ENCODE measurements at places on chromosomes 3 and 15.

GRCh38 chr15:33374226-33374914 lies 63.6 kb downstream of the RYR3 start:
- DNase-seq: no peak

DNA sequence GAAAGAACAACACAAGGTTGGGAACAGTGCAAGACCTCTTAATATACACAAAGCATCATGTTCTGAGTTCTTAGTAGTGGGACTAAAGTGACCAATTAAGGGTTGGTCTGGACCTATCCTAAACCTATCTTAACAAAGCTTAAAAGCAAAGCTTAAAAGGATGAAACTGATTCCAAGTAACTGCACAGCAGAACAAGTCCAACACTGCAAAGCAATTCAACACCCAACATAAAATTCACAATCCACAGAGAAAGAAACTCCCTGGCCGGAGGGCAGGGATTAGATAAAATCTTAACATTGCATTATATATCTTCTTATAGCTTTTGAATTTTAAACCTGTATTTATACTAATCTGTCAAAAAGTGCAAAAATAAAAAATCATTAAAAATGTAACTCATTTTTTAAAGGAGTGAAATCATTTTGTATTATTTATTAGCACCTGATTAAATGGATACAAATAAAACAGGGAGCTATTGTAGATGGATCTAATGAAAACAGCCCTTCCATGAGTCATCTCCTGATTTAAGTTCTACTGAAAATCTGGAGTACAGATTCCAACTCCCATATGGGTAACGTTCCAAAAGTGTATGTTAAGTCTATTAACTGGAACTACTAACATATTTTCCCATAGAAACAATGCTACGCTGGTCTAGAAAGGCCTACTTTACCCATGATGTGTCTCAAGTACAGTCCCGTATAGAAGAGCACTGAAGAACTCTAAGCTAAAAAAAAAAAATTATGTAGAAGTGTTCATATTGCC lies 34.9 kb downstream of the PIK3R4 start:
- no peak for DNase-seq

GRCh38 chr3:129195731-129196256 lies 12.1 kb upstream of the CNBP start:
- DNase-seq: no peak

DNA sequence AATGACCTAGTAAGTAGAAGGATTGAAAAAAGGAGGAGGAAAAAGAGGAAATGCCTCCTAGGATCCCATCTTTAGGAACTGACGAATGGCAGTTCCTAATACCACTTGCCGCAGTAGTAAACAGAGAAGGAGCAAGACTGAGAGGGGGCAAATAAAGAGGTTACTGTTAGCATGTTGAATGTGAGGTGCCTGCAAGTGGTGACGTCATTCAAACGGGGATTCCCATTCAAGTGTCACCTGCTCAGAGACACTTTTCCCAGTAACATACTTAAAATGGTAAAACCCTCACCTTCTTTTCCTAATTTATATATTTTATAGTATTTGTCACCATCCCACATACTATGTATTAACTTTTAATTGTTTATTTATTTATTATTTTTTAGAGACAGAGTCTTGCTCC lies 178.9 kb downstream of the IL5RA start:
- DNase-seq: no peak

GRCh38 chr3:4752201-4753072 lies 226.8 kb upstream of the BHLHE40 start:
- no peak for DNase-seq

DNA sequence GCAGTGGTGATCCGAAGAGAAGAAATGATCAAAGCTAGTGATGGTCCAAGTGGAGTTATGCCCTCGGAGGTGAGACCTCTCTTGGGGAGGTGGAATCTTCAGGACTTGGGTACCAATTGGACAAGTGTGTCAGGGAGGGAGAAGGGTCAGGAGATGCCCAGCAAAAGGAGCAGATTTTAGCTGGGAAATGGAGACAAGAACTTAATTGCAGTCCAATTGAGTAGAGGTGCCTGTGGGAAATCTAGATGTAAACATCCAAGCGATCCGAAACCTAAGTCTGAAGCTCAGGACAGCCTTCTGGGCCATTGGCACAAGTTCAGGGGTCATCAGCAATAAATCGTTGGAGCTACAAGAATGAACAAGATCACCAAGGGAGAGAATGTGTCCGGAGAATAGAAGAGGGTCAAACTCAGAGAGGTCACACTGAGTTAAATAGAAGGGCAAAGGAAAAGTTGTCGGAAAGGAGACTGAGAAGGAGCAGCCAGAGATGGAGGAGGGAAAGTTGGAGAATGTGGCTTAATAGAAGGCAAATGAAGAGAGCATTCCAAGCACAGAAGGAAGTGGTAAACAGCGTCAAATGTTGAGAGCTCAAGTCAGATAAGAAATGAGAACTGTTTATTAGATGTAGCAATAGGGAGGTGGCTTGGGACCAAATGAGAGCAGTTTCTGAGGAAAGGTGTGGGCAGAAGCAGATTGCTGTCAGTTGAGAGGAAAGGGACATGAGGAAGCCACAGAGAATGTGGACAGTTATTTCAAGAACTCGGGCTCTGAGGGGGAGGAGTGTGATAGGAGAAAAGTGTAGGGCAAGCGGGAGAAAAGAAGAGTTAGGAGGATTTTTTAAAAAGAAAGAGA lies 64.2 kb upstream of the FNDC3B start:
- DNase-seq: no peak

- no peak for DNase-seq
Observed at GRCh38 chr3:47761046-47761445, 20.6 kb downstream of the SMARCC1 start.

GRCh38 chr15:53786401-53786800 lies 26.9 kb upstream of the WDR72 start:
- no peak for DNase-seq

DNA sequence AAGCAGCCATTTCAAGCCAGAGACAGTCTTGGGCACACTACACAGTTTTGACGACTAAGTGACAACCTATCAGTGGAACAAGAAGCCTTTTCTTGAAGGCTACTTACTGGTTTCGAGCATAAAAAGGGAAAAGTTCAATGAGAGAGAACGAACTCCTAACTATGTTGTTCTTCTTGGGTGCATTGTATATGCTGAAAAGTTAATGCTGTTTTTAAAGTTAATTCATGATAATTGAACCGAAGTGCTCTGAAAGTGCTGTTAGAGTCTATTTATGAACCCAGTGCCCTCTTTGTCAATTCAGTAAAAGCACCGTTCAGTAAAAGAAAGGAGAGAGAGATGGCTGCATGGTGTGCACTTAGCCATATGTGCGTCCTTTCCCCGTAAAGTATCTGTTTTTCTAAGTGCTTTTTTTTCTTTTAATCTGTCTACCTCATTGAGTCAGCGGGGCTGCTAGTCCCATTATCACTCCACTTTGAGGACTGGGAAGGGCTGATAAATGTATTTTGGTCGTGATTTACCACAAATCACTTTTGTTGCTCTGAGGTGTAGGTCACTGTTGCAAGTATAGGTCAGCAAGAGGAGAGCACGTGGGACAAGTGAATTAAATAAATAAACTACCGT lies 380.7 kb upstream of the GOLIM4 start:
- no peak for DNase-seq

DNA sequence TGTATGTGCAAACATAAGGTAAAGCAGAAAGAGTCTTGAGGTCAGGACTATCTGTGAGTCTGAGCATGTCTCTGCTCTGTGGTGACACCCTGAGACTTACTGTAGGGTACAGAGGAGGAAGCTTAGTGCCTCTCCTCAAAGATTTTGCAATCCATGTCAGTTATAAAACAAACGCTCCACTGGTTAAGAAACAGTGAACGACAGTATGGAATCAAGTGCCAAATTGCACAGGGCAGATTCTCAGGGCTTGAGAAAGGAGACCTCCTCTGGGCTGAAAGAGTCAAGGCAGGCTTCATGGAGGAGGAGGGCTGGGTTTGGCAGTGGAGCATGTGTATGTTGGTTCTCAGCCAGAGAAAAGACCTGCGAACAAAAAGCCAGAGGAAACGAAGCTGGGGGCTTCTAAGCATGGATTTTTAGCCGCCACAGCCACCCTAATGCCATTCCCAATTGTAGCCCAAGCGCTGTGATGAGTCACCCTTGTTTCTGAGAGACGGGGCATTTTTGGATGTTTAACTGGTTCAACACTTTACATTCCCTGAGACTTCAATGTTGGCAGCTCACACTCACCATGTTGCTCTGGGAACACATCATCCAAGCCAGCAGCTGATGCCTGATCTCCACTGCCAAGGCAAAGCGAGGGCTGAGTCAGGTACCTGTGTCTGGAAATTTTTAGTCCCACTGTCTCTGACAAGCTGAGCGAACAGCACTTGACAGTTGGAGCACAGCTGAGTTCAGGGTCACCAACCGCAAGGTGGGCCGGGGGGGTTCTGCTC lies 3.4 kb upstream of the DGKG start:
- DNase-seq: no peak

DNA sequence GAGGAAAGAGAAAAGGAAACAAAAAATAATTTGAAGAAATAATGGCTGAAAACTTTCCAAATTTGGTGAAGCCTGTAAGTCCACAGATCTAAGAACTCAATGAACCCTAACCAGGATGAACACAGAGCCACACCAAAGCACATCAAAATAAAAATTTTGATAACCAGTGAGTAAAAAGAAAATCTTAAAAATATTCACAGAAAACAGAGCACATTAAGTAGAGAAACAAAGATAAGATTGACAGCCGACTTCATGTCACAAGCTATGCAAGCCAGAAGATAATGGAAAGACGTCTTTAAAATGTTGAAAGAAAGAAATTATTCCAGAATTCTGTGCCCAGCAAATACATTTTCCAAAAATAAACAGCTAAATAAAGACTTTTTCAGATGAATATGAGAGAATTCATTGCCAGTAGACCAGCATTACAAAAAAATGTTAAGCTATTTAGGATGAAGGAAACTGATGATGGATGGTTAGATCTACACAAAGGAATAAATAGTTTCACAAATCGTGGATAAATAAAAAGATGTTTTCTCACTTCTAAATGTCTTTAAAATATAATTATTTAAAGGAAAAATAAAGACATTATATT lies 140.2 kb upstream of the SKOR1 start:
- no peak for DNase-seq

GRCh38 chr15:51936105-51936478 lies 35.5 kb downstream of the LEO1 start:
- no peak for DNase-seq

DNA sequence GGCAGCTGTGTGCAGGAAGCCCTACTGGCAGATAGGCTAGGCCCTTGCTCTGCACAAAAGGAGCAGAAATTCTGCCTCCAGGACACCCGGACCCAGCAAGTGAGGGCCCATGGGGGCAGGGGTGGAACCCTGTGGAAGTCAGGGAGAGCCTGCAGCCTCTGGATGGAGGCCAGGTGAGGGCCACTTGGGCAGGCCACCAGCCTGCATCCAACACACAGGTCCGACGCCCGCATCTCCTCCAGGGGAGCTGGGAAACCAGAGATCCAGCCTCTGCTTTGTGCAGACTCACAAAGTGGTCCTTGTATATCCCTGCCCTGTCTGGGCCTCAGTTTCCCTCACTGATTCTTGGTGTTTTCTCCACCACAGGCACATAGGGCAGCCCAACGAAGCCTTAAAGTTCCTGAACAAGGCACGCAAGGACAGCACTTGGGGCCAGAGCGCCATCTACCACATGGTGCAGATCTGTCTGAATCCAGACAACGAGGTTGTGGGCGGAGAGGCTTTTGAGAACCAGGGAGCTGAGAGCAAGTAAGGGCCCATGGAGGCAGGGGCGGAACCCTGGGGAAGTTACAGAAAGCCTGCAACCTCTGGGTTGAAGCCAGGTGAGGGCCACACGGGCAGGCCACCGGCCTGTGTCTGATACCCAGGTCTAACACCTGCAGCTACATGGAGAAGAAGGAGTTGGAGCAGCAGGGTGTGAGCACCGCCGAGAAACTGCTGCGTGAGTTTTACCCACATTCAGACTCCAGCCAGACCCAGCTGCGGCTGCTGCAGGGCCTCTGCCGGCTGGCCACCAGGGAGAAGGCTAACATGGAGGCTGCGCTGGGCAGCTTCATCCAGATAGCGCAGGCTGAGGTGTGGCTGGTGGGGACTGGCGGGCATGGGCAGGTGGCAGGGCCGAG lies 16.6 kb downstream of the CSRNP1 start:
- no peak for DNase-seq

- no peak for DNase-seq
Observed at GRCh38 chr3:21839592-21839991, 88.6 kb upstream of the ZNF385D start.

- no peak for DNase-seq
Observed at GRCh38 chr15:46660096-46660842, 1025.4 kb downstream of the SQOR start.

DNA sequence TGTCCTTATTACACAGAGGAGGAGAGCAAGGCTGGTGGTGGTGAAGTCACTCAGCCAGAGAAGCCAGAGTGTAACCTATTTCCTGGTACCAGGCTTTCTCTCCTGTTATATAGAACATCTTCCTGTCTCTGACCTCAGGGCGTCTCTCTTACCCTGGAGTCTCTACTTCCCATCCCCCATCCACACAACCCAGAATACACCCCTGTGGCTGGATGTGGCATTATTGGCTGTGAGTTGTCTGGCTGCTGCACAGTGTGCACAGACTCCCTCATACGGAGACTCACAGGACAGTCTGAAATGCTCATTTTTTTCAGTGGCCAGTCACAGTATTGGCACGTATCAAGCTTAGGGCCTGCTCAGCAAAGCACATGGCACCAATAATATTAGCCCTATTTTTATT lies 8.6 kb downstream of the PODXL2 start:
- no peak for DNase-seq

DNA sequence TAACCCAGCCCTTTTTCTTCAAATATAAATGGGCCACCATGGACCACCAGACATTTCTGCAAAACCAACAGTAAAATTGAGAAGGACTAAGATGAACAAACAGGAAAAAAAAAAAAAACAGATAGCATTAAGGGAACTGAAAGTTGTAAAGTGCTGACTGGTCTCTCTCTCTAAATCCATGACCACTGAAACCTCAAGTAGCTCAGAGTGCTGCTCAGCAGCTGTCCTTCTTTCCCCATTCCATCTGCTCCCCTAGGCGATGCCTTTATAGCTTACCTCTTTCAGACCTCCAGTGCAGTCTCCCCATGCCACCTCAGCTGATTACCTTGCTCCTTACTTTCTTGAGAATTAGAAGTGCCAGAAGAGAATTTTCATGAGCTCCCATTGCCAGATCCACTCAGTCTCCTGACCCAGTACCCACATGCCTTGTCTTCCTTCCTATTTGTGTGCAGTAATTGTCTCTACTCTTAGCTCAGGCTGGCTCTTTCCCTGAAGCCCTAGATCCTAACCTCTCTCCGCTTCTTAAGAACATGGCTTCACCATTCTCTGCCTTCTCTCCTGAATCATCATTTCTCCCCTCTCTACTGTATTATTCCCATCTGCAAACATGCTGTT lies 23.9 kb upstream of the XIRP1 start:
- DNase-seq: peak; percentile 61

- DNase-seq: no peak
Observed at GRCh38 chr3:123284399-123285010, 82.8 kb downstream of the SEC22A start.
